ENCODE measurements at places on chromosomes 4 and X.

GRCh38 chr4:101707596-101707995 lies 82.9 kb upstream of the BANK1 start:
- DNase-seq = no peak

DNA sequence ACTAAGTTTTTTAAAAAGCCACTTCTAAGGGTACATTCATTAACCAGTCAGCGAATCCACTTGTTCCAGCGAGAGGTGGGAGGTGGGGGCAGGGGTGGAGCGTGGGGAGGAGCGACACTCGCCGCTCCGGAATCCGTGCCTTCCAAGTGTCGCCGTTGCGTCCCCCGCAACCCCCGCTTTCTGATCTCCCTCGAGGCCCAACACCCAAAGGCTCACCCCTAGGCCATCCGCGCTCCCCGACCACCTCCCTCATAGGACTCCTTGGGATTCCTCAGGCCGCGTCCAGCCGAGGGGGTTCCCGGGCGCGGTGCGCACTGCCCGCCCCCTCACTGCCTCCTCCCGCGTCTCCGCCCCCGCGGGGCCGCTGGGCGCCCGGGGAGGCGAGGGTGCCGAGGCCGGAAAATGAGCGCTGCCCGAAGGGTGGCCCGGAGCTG lies 108.1 kb upstream of the STOX2 start:
- no peak for DNase-seq

DNA sequence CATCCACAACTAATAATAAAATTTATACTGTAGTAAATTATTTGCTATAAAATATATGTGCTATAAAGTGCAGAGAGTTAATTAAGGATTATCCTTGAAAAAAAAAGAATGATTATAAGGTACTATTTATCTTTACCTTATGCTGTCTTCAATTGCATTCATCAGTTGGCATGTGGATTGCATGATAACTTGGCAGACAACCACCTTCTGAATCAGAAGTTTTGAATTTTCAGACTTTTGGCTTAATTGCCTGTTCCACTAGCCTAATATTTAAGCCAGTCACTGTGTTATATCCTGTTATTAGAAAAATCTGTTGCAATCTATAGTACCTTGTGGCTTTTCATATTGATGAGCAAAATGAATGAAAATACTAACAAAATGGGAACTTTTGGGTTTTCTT lies 1040.3 kb upstream of the PCDH10 start:
- DNase-seq = no peak

- DNase-seq = no peak
Observed at GRCh38 chr4:174365018-174365587, 81.4 kb downstream of the CEP44 start.

DNA sequence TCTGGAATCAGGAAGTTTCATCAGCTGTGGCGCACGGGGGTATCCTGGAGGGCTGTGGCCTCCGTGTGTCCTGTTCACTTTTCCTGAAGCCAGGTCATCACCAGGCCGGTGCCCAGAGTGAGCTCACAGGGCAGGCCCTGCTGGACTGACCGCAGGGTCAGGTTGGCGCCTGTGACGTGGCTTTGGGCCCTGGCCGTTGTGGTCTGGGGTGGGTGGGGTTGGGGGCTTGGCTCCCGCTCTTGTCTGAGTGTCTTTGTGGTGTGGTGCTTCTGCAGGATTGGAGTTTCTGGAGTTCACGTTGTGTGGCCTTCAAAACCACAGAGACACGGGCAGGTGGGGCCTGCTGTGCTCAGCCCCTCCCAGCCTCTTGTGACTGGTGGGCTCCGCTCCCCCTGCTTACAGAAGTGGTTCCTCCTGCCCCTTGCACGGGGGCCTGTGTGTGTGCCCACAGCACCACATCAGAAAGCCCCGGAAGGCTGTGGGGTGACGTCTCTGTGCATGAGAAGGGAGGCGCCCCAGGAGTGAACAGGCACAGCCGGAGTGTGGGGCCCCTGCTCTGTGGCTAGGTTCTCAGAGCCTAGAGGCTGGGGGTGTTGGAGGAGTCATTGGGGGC lies 9.5 kb downstream of the RGS12 start:
- peak; percentile 68 for DNase-seq

DNA sequence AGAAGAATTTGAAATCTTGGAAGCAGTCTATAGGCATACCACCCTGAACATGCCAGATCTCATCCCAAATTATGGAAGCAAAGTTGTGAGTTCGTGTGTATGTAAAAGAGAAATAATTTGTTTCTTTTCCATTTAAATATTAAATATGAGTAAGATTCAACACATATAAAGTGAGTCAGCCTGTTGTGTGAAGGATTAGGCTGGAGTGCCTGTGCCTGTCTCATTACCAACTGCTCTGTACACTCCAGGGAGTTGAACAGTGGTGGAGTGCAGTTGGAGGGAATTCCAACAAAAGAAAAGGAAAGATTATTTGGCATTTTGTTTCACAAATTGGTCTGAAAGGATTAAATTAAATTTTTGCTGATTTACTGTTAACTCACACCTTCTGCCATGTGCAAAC lies 435.6 kb downstream of the FAT4 start:
- no peak for DNase-seq

- DNase-seq = no peak
Observed at GRCh38 chr4:5956285-5957021, 61.8 kb downstream of the C4orf50 start.

- DNase-seq = no peak
Observed at GRCh38 chr4:110533940-110534339, 58.0 kb downstream of the ENPEP start.

- no peak for DNase-seq
Observed at GRCh38 chr4:1465173-1466033, 59.2 kb upstream of the NKX1-1 start.

DNA sequence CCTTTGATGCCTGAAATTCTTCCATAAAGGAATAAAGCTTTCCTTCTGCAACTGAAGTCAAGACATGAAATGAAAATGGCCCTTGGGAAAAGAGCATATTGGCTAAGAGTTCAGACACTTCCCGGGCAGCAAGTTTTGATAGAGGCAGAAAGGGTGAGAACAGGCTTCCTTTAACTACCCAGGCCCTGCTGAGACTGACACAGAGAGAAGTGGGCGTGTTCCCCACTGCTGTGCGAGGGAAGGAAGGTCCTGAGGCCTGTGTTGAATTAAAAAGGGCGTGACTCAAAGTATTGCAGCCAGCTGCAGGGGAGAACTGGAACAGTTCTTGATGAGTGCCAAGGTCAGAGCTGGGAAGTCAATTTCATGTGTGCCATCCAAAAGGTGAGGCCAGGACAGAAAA lies 33.9 kb upstream of the ADGRG2 start:
- no peak for DNase-seq

- no peak for DNase-seq
Observed at GRCh38 chr4:122710434-122711308, 21.8 kb upstream of the BBS12 start.

GRCh38 chr4:118287711-118288451 lies 64.9 kb downstream of the PRSS12 start:
- DNase-seq = no peak

DNA sequence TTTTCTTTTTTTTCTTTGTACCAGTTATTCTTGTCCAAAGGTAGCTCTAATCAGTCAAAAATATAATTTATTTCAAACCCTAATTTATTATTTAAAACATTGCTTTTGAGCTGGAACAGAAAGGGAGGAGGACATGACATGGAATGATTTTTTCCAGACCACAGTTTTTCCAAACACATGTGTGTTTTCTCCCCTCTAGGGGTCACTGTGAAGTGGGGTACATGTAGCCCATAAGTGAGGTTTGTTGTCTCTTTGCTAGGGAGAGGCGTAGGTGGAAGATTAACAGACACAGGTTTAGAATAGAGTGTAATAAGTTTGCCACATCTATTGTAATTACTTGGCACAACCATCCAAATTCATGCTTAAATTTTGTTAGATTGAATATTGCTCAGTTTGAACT lies 83.0 kb downstream of the TNIP2 start:
- no peak for DNase-seq
